Chondrocyte (in vitro differentiated cells): ENCODE measurements at places on chromosomes 11 and 22. TPM values are rescaled to one million over a fixed set of nuclear protein-coding genes. Genes with fewer than 3 reads are reported as not detected.

GRCh38 chr11:4194889-4195288, 100.3 kb downstream of the RRM1 start:
- H3K4me3 ChIP-seq, result no peak overlapping the region
- peaks cover 6% of the 10 kb centered on the region for H3K27me3 ChIP-seq
- peaks cover 2% of the 10 kb centered on the region for H3K36me3 ChIP-seq
- no peaks in the 10 kb centered on the region for H3K4me1 ChIP-seq
- no peak for DNase-seq

- DNase-seq, result no peak
- peaks cover 6% of the 10 kb centered on the region for H3K4me1 ChIP-seq
- no peak overlapping the region for H3K4me3 ChIP-seq
- no peaks in the 10 kb centered on the region for H3K36me3 ChIP-seq
- no peaks in the 10 kb centered on the region for H3K27me3 ChIP-seq
Measured at GRCh38 chr11:78985663-78986062, 411.0 kb upstream of the NARS2 start.

- H3K27me3 ChIP-seq, result no peaks in the 10 kb centered on the region
- no peak overlapping the region for H3K27ac ChIP-seq
- DNase-seq, result no peak
- H3K4me3 ChIP-seq, result no peak overlapping the region
- H3K4me1 ChIP-seq, result peaks cover 26% of the 10 kb centered on the region
Measured at GRCh38 chr22:46444390-46444854, 93.0 kb downstream of the CELSR1 start.

GRCh38 chr11:44736791-44737190, 10.0 kb downstream of the TSPAN18 start:
- peaks cover 2% of the 10 kb centered on the region for H3K36me3 ChIP-seq
- DNase-seq, result no peak
- H3K27me3 ChIP-seq, result peaks cover 3% of the 10 kb centered on the region
- H3K4me3 ChIP-seq, result no peak overlapping the region
- H3K27ac ChIP-seq, result no peak overlapping the region
- H3K4me1 ChIP-seq, result peaks cover 36% of the 10 kb centered on the region

DNA sequence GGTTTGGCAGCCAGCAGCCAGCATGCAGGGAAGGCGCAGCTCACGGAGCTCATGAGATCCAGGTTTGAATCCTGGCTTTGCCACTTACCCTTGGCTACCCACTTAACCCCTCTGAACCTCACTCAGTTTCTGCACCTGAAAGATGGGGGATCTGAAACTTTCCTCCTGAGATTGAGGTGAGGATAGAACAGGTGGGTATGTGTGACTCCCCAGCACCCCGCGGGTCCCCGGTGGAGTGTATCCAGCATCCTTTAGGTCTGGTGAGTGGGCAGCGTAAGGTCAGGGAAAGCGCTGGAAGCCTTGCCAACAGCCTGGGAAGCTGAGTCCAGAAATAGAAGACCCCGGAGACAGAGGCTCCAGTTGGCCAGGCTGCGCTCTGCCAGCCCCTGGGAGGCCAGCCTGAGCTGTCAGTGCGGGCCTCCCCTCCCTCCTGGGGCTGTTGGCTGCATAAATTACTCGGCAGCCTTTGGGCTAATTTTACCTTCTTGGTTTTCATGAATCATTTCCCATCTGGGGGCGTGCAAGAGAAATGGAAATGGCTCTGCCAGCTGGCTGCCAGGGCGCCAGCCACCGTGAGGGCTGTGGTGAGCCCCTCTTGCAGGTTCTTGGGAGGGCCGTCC, 17.6 kb downstream of the PRDM11 start:
- peak; percentile 66 for DNase-seq
- H3K27me3 ChIP-seq, result no peaks in the 10 kb centered on the region
- H3K36me3 ChIP-seq, result no peaks in the 10 kb centered on the region

AHNAK gene
- total RNA-seq, result 476 to 526 TPM (median 514 TPM) in 3 replicates

SCGB1A1 gene
- total RNA-seq, result not detected in 3 replicates

B3GAT1 gene
- total RNA-seq, result 0.27 to 0.62 TPM (median 0.37 TPM) in 3 replicates

KCNE3 gene
- 0.46 to 0.72 TPM in 2 of 3 replicates, not detected in the other for total RNA-seq

FOLH1 gene
- not detected in 3 replicates for total RNA-seq

CRYBB2 gene
- not detected in 3 replicates for total RNA-seq
